ENCODE measurements at places on chromosomes 5 and 9. TPM values are rescaled to one million over a fixed set of nuclear protein-coding genes. Genes with fewer than 3 reads are reported as not detected.

DNA sequence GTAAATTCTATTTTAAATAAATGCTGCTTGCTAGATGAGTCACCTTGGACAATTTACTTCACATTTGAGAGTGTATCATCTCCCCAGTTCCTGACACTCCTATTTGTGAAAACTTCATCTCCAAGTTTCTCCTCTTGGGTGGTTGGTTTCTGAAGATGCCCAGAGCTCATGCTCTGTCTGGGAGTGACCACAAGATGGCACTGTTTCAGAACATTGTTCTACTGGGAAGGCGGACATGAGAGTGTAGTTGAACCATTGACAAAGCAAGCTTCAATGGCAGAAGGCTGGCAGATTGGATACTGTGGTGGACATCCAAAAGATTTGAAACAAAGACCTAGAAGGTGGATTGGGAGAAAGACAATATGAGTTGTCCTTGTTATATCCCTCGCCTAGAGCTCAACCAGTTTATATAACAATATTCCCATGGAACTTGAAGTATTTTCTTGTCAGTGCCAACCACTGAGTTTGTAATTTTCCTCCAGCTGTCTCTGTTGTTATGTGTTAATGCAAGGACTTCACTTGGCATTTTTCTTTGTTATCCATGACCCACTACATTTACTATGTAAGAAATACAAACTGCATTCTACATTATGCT lies 234.3 kb upstream of the ANKH start:
- DNase-seq = peak; percentile 86

DNA sequence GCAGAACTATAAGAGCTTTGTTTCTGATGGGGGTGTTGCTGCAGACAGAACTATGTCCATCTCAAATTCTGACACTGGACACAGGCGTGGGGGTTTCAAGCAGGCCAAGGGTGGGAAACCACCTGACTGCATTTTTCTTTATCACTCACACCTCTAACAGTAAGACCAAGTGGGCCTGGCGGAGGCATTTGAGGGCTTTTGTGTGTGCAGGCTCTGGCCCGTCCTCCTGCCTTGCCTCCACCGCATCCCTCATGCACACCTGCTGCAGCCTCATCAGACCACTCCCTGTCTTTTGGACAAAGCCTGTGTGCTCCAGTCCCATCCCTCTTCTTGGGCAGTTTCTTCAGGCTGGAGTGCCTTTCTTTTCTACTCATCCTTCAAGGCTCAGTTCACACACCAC lies 7.9 kb downstream of the OR13J1 start:
- no peak for DNase-seq

GRCh38 chr9:109401169-109401989 lies 80.5 kb upstream of the EPB41L4B start:
- no peak for DNase-seq

DNA sequence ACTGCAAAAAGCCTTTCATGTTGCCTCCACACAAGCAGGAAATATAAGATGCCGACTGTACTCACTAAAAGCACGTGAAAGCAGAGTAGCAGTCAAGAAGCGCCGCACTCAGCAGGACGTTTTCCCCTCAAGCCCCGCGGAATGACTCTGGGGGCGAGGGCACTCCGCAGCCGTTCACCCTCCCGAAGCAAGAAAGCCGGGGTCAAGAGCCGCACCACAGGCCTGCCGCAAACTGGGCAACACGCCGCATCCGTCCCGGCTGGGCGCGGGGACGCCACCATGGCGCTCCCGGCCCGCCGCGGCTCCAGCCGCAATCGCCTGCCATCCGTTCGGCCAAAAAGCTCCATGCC lies 364 bp downstream of the RPS6 start:
- no peak for DNase-seq

- DNase-seq = no peak
These were observed 46.7 kb downstream of the PRLR start for GRCh38 chr5:35183556-35183955.

GRCh38 chr9:99137225-99137624 lies 32.3 kb downstream of the TGFBR1 start:
- DNase-seq = no peak

GRCh38 chr9:105993116-105993854 lies 298.9 kb downstream of the TMEM38B start:
- no peak for DNase-seq

DNA sequence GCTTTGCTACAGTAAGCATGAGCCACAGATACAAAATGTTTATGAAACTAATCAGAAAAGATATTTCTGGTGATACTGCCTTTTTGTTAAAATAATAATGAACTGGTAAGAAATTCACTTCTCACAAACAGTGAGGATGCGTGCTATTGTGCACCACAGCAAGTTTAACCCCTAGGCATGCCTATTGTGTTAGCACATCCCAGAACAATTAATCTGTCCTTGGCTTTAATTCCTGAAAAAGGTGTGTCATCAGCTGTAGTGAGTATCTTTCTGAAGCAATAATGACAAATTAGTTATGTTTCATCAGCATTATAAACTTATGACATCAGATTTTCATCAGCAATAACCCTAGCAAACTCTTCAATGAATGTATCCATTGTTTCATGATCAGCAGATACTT lies 1307.2 kb downstream of the EFNA5 start:
- no peak for DNase-seq

- no peak for DNase-seq
These were observed 347.4 kb upstream of the NUDT12 start for GRCh38 chr5:103910011-103910410.

- no peak for DNase-seq
These were observed 245.8 kb upstream of the GAS1 start for GRCh38 chr9:87193151-87193550.

- no peak for DNase-seq
These were observed 2.0 kb downstream of the OGN start for GRCh38 chr9:92402360-92402759.

GRCh38 chr5:179486596-179487051 lies 63.7 kb upstream of the RUFY1 start:
- DNase-seq = peak; percentile 86

- no peak for DNase-seq
These were observed 95.9 kb downstream of the KCNIP1 start for GRCh38 chr5:170599756-170600155.

DNA sequence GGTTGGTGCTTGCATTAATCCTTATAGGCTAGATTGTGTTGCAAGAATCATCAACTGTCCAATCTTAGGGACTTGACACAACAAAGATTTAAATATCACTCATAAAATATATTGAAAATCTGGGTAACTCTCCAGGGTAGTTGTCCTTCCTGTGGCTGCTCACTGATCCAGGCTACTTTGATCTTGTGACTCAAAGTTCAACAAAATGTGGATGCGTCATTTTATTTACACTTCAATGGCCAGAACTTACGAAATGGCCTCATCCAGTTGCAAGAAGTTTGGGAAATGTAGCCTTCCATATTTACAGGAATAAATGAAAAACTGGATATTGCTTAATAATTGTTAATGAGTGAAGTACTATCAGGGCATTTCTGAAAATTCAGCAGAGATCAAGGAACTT lies 235.5 kb upstream of the ACTBL2 start:
- no peak for DNase-seq

DNA sequence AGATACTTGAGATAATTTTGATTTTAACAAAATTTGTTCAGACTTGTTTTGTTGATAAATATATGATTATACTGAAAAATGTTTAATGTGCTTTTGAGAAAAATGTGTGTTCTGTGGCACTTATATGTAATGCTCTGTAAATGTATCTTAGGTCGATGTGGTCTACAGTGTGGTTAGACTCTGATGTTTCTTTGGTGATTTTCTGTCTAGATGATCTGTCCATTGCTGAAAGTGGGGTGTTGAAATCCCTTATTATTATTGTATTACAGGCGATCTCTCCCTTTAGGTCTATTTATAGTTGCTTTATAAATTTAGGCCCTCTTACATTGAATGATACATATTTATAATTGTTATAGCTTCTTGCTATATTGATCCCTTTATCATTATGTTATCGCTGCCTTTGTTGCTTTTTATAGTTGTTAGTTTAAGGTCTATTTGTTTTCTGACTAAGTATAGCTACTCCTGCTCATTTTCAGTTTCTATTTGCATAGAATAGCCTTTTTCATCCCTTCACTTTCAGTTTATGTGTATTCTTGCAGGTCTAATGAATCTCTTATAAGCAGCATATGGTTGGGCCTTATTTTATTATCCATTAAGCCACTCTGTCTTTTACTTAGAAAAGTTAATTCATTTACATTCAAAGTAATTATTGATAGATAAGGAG lies 124.3 kb downstream of the MRPS30 start:
- no peak for DNase-seq

- DNase-seq = no peak
These were observed 13.6 kb upstream of the CAST start for GRCh38 chr5:96648593-96648992.

- DNase-seq = peak; percentile 80
These were observed 146.2 kb downstream of the GOLPH3 start for GRCh38 chr5:32027717-32028458.

- DNase-seq = no peak
These were observed 15.1 kb downstream of the CFAP77 start for GRCh38 chr9:132424857-132425674.

GRCh38 chr9:131618071-131618479 lies 72.8 kb downstream of the PRRT1B start:
- DNase-seq = peak; percentile 55

GRCh38 chr5:77995793-77996409 lies 219.8 kb upstream of the TBCA start:
- no peak for DNase-seq

- peak; percentile 99 for DNase-seq
These were observed at the start of gene PWWP2A for GRCh38 chr5:160119142-160119904. Gene PWWP2A (minus strand): TSS chr5:160119450. CDS start chr5:160119388, 62 bp downstream.

PCDHA12 gene
- 0.36 TPM for total RNA-seq

FOXD4L3 gene
- under 0.01 TPM for total RNA-seq

CCNJL gene
- total RNA-seq = 0.88 TPM

SPTLC1 gene
- 129 TPM for total RNA-seq

ARHGEF39 gene
- total RNA-seq = 0.36 TPM

SH2D3C gene
- 0.29 TPM for total RNA-seq

PCDHGC4 gene
- 3.8 TPM for total RNA-seq

AIF1L gene
- under 0.01 TPM for total RNA-seq

CFAP157 gene
- total RNA-seq = not detected

BTNL3 gene
- not detected for total RNA-seq

FBLL1 gene
- total RNA-seq = 0.36 TPM

FABP6 gene
- total RNA-seq = not detected

RAB14 gene
- total RNA-seq = 30.1 TPM

CLINT1 gene
- 85.5 TPM for total RNA-seq

Data from osteoblast (primary cell).